ENCODE measurements at places on chromosomes 6 and 20. TPM values are rescaled to one million over a fixed set of nuclear protein-coding genes. Genes with fewer than 3 reads are reported as not detected.

- DNase-seq, result no peak
These were observed 50.8 kb upstream of the MLN start for GRCh38 chr6:33854572-33855030.

DNA sequence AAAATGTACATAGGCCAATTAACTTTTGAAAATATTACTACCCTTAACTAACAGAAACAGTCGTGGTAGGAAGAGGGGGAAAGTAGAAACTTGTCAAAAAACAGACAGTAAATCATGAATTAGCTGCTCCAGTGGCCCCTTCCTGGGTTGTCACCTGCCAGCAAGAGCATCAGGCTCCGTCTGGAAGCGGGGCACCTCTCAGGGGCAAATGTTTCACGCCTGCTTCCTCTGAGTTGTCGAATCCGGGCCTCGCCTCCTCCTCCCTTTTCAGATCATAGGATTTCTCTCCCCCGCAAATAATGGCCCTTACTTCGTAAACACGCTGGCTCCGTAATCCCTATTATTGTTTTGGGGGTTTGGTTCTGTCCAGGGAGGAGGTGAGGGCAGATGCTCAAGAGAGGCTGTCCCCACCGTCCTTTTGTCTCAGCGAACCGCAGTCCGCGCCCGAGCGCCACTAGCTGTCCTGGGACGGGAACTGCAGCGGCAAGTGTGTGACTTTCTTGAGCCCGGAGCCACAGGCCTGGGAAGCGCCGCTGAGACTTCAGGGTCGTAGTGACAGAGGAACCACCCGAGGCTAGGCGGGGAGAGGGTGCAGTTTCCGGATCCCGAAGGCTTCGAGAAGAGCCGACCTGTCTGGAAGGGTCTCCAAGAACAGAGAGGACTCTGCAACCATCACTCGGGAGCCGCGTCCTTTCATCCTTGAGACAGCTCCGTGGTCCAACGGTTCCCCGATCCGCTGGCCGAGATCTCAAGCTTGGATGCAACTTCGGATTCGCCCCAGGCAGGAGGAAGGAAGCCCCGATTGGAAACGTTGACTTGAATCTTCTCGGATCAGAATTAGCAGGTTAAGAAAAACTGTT, 214.5 kb upstream of the ZNF184 start:
- peak; percentile 95 for DNase-seq

The SLC22A7 gene
- not detected for total RNA-seq

- peak; percentile 14 for DNase-seq
These were observed 3.0 kb upstream of the VEGFA start for GRCh38 chr6:43766964-43767461.

DNA sequence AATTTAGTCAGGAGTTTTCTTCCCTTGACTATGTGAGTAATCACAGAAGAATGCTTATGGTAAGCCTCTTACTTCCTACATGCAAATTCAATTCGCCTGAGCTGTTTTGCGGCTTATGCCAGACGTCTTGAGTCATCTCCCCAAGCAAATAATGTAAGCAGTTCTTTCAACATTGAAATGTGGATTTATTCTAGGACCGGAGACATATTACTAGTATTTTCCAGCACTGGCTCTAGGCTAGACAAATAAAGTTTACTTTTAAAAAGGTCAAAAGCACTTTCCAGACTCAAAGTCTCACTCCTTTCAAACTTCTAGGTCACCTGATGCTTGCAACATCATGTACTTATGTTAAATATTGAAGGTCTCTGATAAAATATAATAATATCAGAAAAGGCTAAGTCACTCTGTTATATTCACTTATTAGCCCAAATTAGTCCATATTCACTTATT, 38.1 kb upstream of the NOX3 start:
- DNase-seq, result no peak

The LTB gene
- total RNA-seq, result 1.0 TPM

The CDH4 gene
- 4.9 TPM for total RNA-seq
